Foreskin keratinocyte (primary cell): ENCODE measurements at places on chromosomes 6 and 20.

- DNase-seq: no peak
Observed at GRCh38 chr6:144321839-144322591, 36.9 kb downstream of the UTRN start.

DNA sequence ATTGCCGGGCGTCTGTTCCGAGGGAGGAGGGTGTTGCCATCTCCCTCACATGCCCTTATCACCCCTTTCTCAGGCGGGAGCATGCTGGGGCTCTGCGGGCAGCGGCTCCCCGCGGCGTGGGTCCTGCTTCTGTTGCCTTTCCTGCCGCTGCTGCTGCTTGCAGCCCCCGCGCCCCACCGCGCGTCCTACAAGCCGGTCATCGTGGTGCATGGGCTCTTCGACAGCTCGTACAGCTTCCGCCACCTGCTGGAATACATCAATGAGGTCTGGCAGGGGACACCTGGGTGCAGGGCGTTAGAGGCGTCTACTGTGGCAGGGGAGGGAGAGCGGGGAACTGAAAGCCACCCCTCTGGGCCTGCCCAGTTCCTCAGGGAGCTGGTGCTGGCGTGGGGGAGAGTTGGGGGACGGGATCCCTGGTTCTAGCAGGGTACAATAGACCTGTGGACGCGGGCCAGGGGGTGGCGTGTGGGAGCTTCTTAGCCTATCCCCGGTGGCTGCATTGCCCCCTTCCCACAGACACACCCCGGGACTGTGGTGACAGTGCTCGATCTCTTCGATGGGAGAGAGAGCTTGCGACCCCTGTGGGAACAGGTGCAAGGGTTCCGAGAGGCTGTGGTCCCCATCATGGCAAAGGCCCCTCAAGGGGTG lies 697 bp downstream of the PPT2 start:
- DNase-seq: peak; percentile 57

- DNase-seq: no peak
Observed at GRCh38 chr6:33088258-33088930, 12.6 kb downstream of the HLA-DPB1 start.

GRCh38 chr6:169321546-169321945 lies 67.9 kb upstream of the THBS2 start:
- no peak for DNase-seq

- DNase-seq: no peak
Observed at GRCh38 chr6:6331946-6332601, 11.6 kb upstream of the F13A1 start.

DNA sequence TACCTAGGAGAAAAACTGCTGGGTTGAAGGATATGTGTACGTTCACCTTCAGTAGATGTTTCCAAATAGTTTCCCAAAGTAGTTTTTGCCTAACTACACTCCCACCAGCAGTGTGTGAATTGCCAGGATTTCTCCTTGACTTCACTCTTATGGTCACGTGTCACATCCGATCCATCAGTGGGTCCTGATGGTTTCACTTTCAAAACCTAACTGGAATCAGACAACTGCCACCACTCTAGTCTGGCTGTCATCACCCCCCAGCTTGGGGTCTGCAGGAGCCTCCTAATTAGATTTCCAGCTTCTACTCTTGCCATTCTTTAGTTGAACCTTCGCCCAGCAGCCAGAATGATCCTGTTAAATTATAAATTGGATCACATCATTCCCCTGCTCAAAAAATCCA lies 8.5 kb upstream of the SLC12A5 start:
- no peak for DNase-seq

GRCh38 chr20:2745936-2746635 lies 53.5 kb downstream of the EBF4 start:
- no peak for DNase-seq

DNA sequence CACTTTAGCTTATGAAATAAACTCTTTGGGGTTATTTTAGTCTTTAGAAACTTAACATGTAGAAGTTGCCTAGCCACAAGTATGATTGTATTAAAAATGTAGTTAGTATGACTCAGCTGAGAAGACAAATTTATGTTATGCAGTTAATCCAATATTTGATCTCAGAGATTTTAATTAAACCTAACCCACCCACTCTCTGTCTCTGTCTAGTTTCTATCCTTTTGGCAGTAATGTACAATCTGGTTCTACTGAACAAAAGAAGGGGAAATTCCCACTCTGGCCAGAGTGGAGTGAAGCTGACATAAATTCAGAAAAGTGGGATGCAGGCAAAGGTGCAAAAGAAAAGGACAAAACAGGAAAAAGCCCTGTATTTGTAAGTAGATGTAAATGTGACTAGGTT lies 36.4 kb downstream of the ADGB start:
- DNase-seq: no peak

- no peak for DNase-seq
Observed at GRCh38 chr6:137512757-137513605, 18.8 kb upstream of the OLIG3 start.

DNA sequence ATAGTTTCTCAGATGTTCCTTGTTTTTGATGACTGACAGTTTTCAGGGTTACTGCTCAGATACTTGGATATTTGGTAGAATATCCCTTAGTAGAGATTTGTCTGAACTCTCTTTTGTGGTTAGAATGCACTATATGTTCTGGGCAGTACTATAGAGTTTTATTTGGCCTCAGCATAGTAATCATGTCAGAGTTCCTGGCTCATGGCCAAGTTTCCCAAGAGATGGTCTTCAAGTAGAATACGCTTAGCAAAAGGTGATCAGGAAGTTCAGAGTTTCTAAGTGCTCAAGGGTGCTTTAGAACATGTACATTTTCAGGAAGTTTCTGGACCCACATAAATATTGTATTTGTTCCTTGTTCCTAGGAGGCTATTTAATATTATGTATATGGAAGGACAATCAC lies 1209.7 kb upstream of the GJE1 start:
- DNase-seq: no peak

GRCh38 chr6:156703719-156704118 lies 73.5 kb upstream of the ARID1B start:
- DNase-seq: no peak

DNA sequence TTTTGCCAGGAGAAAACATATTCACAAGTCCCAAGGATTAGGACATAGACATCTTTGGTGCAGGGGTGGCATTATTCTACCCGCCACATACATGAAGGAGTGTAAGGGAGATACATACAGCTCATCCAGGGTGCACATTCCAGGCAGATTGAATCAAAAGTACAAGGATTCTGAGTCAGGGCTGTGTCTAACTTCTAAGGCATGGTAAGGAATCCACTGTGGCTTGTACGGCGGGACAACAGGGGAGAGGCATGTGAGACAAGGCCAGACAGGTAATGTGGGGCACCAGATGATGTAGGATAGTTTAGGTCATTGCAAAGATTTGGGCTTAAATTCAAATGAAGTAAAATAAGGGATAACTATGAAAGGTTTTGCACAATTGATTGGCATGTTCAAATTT lies 780.9 kb downstream of the C6orf118 start:
- peak; percentile 95 for DNase-seq

GRCh38 chr6:14841901-14842421 lies 403.9 kb upstream of the JARID2 start:
- DNase-seq: peak; percentile 19

- peak; percentile 86 for DNase-seq
Observed at GRCh38 chr6:146913842-146914488, 290.3 kb upstream of the STXBP5 start.

DNA sequence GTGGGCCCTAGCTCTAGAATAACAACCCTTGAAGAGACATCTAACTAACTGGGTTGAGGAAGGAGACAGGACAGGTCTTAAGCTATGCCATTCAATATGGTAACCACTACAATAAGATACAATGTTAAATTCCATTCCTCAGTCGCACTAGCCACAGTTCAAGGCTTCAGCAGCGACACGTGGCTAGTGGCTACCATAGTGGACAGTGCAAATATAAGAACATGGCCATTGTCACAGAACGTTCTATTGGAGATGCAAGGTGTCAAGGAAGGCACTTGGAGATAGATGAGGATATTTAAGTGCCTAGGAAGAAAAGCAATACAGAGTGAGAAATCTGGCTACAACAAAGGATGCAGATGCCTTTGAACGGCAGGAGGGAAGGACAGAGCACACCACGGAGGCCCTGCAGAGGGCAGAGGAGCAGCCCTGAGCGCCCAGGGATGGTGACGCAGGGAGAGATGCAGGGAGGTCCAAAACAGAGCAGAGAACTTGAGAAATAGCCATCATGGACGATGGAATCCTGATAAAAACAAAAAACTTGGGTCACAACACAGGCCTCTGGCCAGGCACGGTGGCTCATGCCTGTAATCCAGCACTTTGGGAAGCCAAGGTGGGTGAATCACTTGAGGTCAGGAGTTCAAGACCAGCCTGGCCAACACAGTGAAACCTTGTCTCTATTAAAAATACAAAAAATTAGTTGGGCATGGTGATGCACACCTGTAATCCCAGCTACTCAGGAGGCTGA lies 140.7 kb downstream of the ZMYND8 start:
- DNase-seq: no peak

- DNase-seq: no peak
Observed at GRCh38 chr6:143401636-143402370, 48.7 kb downstream of the ADAT2 start.

- no peak for DNase-seq
Observed at GRCh38 chr6:100892693-100893092, 11.6 kb upstream of the ASCC3 start.

- peak; percentile 95 for DNase-seq
Observed at GRCh38 chr20:6122111-6122872, 538 bp downstream of the FERMT1 start.

DNA sequence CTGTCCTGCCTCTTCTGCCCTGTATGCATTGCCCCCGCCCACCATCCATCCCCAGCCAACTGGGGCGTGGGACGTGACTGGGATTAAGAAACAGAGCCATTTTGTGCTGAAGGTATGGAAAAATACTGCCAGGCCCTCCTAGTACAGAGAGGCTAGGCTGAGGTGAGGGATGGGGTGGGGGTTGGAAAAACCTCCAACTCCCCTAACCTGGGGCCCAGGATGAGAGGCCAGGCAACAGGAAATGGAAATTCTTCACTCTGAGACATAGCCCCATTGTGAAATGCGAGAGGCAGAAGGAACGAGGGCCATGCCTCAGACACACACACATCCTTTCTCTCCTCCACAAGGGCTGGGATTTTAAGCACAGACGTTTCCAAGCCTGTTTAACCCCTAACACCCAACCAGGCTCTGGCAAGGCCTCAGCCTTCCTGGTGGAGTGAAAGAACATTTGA lies 19.9 kb downstream of the KCNK5 start:
- no peak for DNase-seq

- peak; percentile 13 for DNase-seq
Observed at GRCh38 chr6:92945799-92946198, 473.6 kb downstream of the EPHA7 start.

- DNase-seq: peak; percentile 71
Observed at GRCh38 chr20:47481330-47482216, 20.1 kb upstream of the NCOA3 start.

DNA sequence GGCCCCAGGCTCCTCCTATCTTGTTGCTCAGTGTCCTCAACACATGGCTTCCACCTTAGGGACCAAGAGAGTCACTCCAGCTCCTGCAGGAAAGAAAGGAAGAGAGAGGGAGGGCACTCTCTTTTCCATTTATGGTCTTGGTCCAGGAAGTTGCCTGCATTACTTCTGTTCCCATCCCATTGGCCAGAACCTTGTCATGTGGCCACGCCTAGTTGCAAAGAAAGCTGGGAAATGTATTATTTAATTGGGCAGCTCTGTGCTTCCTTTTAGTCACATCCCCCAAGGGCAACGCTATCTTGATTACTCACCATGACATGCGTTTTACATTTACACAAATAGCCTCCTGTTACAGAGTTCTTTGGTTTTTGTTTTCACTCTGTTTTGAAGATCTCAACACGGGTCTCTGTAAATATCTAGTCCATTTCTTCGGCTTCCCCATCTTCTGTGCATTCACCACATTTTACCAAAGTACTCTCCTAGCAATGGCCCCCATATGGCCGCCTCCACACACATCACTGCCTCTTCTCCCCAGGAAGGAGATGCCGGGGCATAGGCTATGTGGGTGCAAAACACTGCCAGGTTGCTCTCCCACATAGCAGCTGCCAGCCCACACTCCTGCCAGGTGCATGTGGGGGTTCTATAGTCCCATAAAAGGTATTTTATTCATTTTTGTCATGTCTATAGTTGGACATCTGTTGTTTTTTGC lies 35.7 kb upstream of the ZMYND8 start:
- peak; percentile 96 for DNase-seq

- no peak for DNase-seq
Observed at GRCh38 chr6:43129434-43130194, 41.5 kb upstream of the SRF start.

- DNase-seq: no peak
Observed at GRCh38 chr6:113679051-113679450, 178.1 kb upstream of the MARCKS start.

GRCh38 chr20:219290-220115 lies 7.6 kb upstream of the DEFB129 start:
- no peak for DNase-seq

DNA sequence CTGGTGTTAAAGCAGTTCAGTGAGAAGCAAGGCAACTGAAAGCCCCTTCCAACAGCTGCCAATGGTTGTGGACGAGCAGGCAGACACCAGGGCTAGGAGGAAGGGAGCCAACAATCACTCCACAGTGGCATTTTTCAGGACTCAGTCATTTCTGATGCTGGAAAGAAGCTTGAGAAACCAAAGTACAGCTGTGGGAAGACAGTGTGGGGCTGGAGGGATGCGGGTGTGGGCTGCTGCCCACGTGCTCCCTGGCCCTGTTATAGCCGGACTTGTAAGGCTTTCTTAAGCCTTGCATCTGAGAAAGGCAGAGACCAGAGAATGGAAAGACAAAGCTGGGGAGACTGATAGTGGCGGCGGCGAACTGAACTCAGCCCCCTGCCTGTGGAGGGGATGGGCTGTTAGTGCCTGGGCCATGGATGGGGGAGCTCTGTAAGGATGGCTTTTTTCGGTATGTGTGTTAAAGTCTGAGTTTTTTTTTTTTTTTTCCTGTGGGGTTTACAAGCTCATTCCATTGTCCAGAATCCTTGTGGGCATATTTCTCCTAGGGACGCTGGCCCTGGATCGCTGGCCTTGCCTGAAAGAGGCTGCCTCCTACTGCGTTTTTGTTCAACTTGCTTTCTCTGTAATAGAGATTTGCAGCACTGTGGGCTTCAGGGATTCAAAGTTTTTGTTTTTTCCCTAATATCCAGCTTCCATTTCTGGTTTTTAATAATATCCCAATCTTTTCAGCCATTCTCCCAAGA lies 91.7 kb downstream of the GJA10 start:
- no peak for DNase-seq

GRCh38 chr6:169587975-169588374 lies 113.9 kb downstream of the WDR27 start:
- DNase-seq: no peak

DNA sequence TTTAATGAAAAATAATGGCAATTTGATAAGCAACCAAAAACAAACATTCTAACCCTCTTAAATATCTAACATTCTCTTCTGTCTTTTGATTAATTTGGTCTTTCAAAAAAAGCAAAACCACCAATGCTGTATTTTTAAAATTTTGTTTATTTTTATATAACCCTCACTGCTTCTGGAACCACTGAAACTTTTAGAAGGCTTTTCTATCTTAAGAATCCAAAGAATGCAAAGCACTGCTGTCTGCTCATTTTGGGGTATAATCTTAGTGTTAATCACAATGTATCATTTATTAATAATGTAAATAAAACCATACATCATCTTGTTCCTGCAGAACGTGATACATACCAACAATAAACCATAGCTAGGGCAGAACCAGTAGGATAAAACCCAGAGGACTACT lies 14.0 kb downstream of the STK38 start:
- no peak for DNase-seq

GRCh38 chr6:140697585-140697984 lies 1323.1 kb upstream of the CITED2 start:
- DNase-seq: no peak
